ENCODE measurements at places on chromosomes 11 and 22.

DNA sequence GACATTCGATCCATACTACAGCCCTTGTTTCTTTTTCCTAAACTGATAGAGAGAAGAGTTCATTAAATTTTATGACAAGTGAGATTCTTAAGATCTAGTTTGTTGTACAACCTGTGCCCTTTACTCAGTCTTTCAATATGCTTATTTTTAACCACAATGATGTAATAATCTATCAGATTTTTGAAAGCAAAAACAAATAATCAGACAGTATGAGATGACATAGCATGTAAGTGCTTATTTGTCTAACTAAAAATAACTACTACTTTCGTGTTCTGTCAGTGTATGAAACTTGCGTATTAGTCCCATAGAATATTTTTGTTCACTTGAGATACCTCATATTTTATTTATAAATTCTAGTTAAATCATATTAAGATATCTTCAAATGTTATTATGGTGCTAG lies 33.2 kb downstream of the RAB39A start:
- DNase-seq = no peak

DNA sequence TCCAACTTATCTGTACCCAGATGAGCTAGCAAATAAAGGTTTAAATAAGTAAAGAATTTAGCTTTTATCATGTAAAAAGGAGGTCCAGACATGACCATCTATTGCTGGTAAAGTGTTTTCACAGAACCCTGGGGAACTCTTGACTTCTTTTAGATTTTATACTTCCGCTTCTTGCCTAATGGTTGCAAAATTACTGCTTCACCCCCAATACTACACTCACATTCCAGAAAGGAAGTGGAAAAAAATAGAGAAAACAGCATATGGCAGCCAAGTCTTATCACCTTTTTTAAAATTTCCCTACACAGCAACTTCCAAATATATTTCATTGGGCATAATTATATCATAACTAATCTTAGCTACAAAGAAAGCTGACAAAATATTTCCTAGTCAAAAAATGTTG lies 12.1 kb downstream of the BBOX1 start:
- no peak for DNase-seq

GRCh38 chr22:46057246-46058090 lies 80.5 kb upstream of the WNT7B start:
- no peak for DNase-seq

GRCh38 chr11:74138572-74138971 lies 32.2 kb downstream of the C2CD3 start:
- DNase-seq = no peak

- no peak for DNase-seq
Measured at GRCh38 chr22:30270832-30271231, 4.2 kb upstream of the OSM start.

GRCh38 chr11:87455180-87455579 lies 417.4 kb downstream of the TMEM135 start:
- no peak for DNase-seq

- no peak for DNase-seq
Measured at GRCh38 chr22:47901911-47902310, 1139.5 kb downstream of the TBC1D22A start.

Measured in central memory CD4-positive, alpha-beta T cell (primary cell).